Hematopoietic multipotent progenitor cell treated with erythropoietin and hydrocortisone succinate and interleukin-3 and kit ligand, for 4 days (in vitro differentiated cells): ENCODE measurements at places on chromosomes 2 and 18.

GRCh38 chr2:177397481-177398289 is 5.1 kb downstream of the AGPS start:
- DNase-seq: peak; percentile 61

DNA sequence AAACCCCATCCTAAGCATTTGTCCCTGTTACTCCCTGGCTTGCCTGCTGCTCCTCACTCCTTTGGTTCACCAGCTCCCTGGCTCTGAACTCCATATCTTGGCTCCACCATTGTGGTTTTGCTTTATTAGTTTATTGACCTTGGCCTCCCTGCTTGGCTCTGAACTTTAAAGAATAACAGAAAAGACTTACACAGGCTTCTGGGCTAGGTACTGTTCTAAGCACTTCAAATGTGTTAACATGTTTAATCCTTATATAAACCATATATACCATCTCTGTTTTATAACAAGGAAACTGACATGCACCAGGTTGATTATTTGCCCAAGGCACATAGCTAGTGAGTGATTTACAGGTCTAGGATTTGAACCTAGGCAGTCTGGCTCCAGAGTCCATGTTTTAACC is 149.7 kb upstream of the CAPN13 start:
- no peak for DNase-seq

- DNase-seq: no peak
Observed at GRCh38 chr2:205811387-205811786, 129.1 kb downstream of the NRP2 start.

DNA sequence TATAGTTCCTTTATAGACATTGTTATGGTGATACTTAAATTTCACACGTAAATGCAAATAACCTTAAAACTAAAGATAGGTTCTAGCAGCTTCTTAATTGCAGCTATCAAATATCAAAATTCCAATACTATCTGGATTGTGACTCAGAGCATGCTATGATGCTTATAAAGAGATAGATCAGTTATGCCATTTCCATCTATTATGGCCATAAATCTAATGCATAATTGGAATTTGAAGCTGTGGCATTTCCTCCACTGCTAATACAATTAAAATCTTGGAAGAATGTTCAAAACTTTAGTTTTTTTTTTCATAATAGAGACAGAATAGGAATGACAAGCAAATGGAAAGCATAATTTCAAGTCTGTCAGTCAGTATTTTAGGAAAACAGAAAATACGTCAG is 220.8 kb upstream of the GALNT5 start:
- no peak for DNase-seq

GRCh38 chr2:111157798-111158197 is 37.1 kb downstream of the BCL2L11 start:
- no peak for DNase-seq

DNA sequence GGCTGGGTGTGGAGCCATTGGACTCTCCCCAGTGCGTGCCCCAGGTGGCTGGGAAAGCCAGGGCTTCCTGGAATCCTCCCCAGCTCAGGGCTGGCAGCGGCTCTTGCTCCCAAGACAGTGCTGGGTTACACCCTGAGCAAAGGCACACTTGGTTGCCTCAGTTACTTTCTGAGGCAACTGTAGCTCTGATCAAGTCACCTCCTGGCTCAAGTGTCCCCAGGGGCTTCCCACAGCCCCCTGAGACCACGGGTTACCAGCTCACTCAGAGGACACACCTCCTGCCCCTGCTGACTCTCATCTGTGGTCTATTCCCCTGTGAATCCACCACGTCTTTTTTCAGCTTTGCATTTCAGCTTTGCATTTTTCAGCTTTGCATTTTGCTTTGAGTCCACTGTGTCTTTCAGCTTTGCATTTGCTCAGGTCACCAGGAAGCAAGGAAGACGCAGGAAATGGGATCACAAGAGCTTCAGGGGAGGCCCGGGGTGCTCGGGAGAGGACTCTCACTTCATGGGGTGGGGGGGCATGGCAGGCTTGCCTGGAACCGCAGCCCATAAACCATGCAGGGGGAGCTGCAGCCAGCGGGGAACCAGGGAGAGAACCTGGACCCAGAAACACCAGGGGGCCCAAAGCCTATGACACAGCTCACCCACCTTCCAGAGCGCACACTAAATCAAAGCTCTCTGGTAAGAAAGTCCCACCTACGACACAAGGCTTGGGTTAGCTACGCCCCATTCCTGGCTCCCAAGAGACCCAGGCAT is 138.0 kb upstream of the ASB18 start:
- no peak for DNase-seq

- DNase-seq: no peak
Observed at GRCh38 chr2:196977507-196977906, 51.0 kb upstream of the PGAP1 start.

GRCh38 chr18:68177807-68178702 is 536.9 kb downstream of the TMX3 start:
- peak; percentile 6 for DNase-seq

GRCh38 chr2:171432206-171432968 is 1.4 kb downstream of the METTL8 start:
- DNase-seq: no peak

DNA sequence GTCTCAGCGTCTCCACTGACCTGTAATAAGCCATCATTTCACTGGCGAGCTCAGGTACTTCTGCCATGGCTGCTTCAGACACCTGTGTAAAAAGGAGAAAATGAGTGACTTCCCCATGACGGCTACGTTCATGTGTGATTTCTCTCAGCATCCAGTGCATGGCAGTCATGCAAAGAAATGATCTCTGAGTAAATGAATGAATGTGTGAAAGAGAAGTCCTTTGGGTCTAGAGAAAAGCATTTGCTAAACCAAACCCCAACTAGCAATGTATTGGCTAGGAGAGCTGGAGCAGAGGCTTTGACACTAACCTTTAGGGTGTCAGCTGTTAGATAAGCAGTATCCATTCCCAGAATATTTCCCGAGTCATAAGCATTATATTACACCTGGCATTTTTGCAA is 417 bp downstream of the IL1B start:
- no peak for DNase-seq

- no peak for DNase-seq
Observed at GRCh38 chr18:25639596-25639995, 287.6 kb upstream of the ZNF521 start.

GRCh38 chr2:60959501-60959900 is 58.0 kb upstream of the PEX13 start:
- no peak for DNase-seq

- DNase-seq: no peak
Observed at GRCh38 chr2:164617466-164617865, 3.8 kb downstream of the GRB14 start.

GRCh38 chr2:69815717-69816116 is 13.7 kb upstream of the GMCL1 start:
- no peak for DNase-seq

DNA sequence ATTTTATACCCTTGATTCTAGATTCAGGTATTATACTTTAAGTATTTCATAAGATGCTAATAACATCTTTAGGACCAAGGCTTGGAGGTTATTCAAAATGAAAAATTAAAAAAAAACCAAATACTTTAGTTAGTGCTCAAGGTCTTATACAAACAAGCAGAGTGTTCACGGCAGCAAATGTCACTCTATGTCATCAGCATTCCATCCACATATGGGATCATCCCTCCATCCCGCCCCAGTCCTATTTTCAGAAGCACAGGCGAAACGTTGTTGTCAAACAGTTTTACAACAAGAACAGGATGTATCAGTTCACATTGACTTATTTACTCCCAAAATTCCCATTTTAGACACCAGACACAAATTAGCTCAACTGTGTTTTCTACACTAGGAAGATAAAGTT is 83.7 kb downstream of the DSEL start:
- DNase-seq: no peak

DNA sequence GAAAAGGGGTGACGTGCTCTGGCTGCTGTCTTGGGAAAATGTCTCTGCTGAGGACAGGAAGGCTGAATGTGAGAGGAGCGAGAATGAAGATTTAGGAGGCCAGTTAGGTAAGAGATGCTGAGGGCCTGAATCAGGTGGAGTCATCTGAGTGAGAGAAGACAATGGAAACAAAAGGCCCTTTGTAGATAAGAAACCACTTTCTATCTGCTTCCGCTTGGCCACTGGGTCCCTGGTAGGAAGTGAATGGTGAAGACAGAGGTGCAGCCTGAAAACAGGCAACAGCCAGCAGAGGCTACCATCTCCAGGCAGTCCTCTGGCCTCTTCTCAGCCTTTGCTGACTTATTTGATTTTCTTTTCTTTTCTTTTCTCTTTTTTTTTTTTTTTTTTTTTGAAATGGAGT is 374.0 kb upstream of the SLC14A2 start:
- peak; percentile 70 for DNase-seq

DNA sequence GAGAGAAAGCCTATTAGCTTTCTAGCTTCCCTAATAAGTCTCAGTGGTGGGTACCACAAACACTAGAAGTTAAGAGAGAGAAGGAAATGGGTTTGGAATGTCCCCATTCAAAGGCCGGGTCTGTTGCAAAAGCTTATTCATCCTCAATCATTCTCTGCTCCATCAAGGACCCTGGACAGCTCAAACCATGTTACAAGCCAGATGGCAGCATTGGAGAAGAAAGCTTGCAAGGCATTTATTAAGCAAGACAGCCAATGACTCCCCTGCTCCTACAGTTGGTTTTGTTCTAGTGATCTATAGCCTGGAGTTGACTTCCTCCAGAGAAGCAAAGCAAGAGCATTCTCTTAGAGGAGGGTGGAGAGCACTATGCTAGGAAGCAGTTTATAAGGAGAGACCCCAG is 86.9 kb upstream of the LMAN1 start:
- peak; percentile 25 for DNase-seq

GRCh38 chr2:58569475-58570185 is 328.5 kb upstream of the FANCL start:
- peak; percentile 31 for DNase-seq

GRCh38 chr2:147487286-147487977 is 357.4 kb upstream of the ACVR2A start:
- no peak for DNase-seq

- DNase-seq: no peak
Observed at GRCh38 chr2:9149726-9150567, 56.7 kb upstream of the ASAP2 start.

- no peak for DNase-seq
Observed at GRCh38 chr2:56248965-56249742, 65.4 kb downstream of the CCDC85A start.

DNA sequence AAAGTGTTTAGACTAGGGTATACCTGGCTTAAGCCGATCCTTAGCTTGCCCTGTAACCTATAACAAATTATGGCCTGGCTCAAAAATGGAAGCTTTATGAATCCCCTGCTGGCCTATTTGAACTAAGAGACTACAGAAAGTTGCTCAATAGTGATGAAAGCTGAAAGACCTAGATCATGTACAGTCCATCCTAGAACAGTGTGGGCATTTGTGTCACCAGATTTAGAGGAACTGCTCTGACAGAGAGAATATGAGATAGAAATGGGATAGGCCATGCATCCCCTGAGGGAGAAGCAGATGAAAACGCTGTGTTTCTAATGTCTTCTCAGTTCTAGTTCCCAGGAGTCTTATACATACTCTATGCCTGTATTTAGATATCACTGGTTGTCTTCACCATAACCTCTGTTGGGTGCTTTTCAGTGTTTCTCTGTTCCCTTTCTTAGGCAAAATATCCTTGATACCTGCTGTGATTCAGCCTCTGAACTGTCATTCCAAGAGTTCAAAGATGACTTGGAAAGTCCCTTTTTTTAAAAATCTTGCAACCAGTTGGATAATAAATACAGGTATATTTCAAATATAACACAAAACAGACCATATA is 246.9 kb upstream of the SLC39A10 start:
- peak; percentile 36 for DNase-seq

DNA sequence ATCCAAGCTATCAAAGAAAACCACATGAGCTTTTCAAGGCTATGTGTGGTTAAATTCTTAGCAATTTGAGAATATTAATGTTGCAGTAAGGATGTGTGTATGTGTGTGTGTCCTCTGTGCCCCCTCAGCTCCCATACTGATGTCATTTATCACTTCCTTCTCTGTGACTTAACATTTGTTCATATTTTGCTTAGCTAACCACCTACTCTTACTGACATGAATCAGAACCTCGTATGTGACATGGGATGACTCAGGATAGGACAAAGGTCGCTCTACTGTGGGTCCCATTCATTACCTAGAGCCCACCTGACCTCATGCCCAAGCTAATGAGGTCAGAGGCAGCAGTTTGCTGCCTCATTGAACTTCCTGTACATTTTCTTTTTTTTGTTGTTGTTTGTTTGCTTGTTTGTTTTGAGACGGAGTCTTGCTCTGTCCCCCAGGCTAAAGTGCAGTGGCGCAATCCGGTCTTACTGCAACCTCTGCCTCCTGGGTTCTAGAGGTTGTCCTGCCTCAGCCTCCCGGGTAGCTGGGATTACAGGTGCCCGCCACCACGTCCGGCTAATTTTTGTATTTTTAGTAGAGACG is 36.3 kb downstream of the MOGAT1 start:
- DNase-seq: no peak

DNA sequence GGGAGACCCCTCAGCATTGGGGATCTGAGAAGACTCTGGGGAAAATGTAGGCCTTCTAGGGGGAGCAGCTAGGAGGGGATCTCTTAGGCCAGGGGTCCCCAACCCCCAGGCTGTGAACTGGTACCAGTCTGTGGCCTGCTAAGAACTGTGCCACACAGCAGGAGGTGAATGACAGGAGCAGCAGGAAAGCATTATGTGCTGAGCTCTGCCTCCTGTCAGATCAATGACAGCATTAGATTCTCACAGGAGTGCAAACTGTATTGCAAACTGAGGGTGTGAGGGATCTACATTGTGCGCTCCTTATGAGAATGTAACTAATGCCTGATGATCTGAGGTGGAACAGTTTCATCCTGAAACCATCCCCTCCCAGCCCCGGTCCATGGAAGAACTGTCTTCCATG is 127.3 kb downstream of the SCG2 start:
- no peak for DNase-seq

DNA sequence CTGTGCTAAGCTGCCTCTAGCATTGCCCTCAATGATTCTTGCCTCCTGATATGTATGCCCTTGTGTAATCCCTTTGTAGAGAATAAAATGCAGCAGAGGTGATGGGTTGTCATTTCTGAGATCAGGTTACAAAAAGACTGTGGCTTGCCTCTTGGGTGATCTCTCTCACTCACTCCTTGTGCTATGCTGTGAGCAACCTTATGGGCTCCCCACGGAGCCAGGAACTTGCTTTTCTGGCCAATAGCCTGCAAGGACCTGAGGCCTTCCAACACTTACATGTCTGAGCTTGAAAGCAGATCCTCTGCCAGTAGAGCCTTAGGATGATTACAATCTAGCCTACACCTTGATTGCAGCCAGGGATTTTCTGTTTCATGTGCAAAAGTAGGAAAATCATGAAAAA is 123.1 kb upstream of the XIRP2 start:
- no peak for DNase-seq

DNA sequence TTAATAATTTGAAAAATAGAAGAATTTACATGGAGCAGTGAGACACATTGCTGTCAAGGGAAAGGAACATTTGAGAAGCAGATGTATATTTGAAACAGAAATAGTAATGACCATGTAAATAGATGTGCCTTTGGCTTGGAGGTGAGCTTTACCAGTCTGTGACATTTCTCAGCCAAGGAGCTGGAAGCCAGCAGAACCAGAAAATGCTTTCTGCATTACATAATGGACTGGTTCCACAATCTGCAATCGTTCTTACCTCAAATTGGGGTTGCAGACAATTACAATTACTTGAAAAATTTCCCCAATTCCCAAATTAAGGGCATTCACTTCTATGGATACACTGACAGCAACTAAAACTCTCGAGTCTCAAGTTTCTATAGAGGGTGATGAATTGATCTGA is 59.7 kb downstream of the HNMT start:
- DNase-seq: no peak

GRCh38 chr2:86695053-86695691 is 24.9 kb upstream of the RMND5A start:
- DNase-seq: no peak

GRCh38 chr18:36296650-36297416 is 680 bp upstream of the FHOD3 start:
- DNase-seq: peak; percentile 45

- DNase-seq: peak; percentile 58
Observed at GRCh38 chr2:16671760-16672159, 6.1 kb upstream of the CYRIA start.
